Stimulated activated CD8-positive, alpha-beta memory T cell treated with anti-CD3 and anti-CD28 coated beads, Interleukin-15, amount 100 ng/mL, for 1 hour (primary cell): ENCODE measurements at places on chromosomes 12 and 14.
A peak's percentile ranks its signal among the peaks of the same experiment; 100 is the strongest.

GRCh38 chr14:101133068-101133467 is 229.5 kb upstream of the RTL1 start:
- no peak for DNase-seq

- DNase-seq, result no peak
Measured at GRCh38 chr14:51950007-51950406, 39.3 kb upstream of the RTRAF start.

DNA sequence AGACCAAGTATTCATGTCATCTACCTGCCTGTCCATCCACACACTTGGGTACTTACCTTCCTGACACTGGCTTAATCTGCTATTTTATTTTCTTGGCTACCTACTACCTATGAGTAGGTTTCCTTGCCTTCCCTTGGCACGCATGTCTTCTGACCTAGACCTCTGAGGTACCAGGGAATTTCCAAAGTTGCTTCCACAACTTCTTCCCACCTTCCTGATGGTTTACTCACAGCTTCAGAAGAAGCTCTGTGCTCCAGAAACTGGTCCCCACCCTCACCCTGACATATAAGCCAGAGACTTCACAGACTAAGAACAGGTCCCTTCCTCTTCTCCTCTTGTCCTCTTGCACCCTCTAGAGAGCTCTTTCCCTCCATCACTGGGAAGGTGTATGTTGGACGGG is 35.7 kb upstream of the DDX11 start:
- DNase-seq, result no peak

GRCh38 chr12:48827513-48828096 is 9.3 kb downstream of the CACNB3 start:
- DNase-seq, result no peak

GRCh38 chr12:81354327-81354932 is 276.6 kb downstream of the ACSS3 start:
- DNase-seq, result no peak

DNA sequence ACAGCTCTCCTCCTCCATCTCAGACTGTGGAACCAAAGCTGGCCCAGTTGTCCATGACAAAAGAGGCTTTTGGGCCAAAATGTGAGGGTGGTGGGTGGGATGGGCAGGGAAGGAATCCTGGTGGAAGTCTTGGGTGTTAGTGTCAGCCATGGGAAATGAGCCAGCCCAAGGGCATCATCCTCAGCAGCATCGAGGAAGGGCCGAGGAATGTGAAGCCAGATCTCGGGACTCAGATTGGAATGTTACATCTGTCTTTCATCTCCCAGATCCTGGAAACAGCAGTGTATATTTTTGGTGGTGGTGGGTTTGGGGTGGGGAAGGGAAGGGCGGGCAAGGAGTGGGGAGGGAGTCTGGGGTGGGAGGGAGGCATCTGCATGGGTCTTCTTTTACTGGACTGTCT is 11.8 kb upstream of the TAMALIN start:
- DNase-seq, result no peak

- no peak for DNase-seq
Measured at GRCh38 chr12:49972641-49973360, at the start of gene AQP6. AQP6 (plus strand) TSS chr12:49972947; CDS start chr12:49973174, 227 bp downstream.

GRCh38 chr14:101619484-101619883 is 58.2 kb downstream of the DIO3 start:
- DNase-seq, result no peak

DNA sequence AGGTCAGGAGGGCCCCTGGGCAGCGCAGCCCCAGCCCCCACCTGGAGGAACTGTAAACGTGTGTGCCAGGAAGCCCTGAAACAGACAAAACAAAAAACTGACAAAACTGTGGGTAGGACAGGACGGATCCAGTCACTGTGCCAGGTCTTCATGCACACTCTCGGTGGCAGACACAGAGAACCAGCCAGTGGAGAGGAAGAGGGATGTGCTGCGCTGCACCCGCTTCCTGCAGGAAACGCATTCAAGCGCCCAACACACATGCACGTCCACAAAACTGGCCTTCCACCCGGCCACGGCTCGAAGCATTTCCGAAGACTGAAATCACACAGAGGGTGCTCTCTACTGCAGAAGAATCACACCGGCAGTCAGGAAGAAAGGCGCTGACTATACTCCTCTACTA is 16.9 kb downstream of the BRF1 start:
- DNase-seq, result no peak

DNA sequence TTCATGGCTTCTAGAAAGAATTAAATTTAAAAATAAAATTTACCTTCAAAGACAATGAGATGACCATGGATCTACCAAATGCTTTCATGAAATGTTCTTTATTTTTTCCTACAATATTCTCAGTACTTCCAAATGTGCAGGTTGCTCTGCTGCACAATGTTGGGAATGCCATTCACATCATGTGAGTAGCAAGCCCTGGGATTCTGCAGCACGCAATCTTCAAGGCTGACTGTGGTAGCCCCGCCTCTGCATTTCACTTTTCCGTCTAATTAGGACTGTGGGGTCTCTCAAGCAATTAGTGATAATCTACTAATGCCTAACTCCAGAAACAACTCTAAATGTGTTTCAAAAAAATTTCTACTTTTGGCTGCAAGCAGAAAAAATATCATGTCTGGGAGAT is 13.7 kb upstream of the NTN4 start:
- no peak for DNase-seq

DNA sequence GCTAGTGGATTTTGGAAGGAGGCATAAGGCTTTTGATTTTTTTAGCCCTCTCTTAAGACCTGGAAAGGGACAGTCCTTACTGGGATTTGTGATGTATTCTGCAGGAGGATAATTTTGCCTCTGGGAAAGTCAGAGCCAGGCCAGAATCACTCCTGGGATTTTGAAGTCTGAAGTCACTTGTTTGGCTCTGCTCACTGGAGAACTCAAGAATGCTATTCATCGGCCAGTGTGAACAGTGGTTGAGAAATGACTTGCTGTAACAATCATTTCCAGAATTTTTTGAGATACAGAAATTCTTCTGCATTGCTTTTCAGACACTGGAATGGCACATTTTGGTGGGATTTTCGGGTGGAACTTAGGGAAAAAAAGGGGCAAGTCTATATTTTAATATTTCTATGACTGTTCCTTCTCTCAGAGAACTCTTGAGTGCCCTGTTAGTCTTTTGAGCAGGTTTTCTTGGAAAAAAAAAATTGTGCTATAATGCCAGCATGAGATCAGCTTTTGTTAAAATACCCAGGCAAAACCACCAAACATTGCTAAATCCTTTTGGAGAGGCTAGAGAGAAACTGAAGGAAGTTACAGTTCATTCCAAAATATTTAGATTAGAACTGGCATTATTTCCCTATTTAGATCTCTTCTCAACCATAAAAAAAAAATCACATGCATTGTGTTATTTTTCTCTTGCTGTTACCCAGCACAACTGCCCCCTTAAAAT is 26.1 kb upstream of the BHLHE41 start:
- DNase-seq, result no peak

DNA sequence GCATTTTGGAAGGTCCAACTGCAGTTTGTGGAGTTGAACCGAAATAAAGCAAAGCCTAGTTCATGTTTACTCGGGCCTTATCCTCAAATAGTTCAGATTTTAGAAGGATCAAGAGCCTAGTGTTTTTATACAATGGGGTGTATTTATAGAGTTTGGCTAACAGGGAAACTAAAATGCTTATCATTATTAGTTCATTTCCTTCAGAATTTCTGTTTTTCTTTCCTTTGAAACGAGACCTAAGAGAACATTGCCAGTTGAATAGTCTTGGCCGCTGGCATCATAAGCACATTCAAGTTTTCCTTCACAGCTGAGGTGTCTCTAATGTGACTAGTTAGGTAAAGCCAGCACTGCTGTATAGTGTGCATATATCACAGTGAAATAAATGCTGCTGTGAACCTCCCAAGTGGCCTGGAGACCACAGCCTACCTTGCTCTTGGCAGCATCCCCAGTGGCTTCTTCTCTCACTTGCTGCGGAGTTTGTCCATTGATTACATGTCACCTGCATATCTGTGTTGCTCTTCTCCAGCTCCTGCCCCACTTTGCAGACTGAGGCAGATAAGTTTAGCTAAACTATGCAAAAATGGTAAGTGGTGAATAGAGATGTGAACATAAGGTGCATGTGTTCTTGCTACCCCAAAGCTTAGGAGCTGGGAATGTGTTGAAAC is 88.8 kb downstream of the ANO6 start:
- no peak for DNase-seq

DNA sequence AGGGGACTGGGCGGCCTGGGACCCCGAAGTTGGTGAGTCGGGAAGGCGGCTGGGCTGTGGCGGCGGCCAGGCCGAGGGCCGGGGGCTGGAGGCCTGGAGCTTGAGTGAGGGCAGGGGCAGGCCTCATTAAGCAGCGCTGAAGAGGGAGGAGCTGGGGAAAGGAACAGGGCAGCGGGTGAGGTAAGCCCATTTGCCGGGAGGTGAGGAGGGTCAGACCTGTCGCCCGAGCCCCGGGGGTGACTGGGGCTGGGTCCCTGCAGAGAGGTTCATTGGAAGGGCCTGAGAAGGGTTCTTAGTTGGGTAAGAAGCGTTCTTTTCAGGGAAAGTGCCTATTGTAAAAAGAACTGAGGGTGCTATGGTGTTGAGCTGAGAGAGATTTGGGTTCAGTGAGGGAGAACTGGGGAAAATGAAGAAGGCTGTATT is 441 bp downstream of the RAB5B start:
- DNase-seq, result no peak

- DNase-seq, result no peak
Measured at GRCh38 chr14:87567618-87568295, 425.2 kb downstream of the GALC start.

DNA sequence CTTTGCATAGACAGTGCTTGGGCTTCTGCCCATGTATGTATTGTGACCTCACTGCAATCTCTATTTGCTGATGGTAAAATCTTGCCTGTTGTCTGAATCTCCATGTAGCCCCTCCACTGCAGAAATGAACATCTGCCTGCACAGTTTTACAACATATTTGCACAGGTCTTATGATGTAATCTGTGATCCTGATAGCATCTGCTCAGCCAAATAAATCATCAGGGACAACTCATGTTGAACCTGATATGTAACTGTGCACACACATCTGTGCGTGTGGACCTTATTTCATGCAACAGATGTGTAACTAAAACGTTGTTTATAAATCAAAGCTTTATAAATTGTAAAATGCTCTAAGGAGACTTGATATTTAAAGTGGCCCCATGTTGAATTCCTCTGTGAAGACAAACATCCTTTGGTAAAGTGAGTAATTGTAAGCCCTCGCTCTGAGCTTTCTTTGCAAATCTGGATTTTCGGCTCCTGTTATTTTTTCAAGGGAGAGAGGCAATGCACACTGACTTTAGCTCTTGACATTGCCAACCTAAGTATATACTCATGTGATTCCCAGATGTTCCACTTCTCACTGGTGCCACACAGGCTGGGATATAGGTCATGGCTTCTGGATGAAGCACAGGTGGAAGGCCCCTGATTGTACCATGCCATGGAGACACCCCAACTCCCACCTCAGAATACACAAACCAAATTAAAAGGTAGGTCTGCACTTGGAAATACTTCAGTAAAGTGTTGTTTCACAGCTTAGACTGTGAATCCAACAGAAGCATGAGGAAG is 371.3 kb downstream of the GRIN2B start:
- no peak for DNase-seq

- no peak for DNase-seq
Measured at GRCh38 chr12:70590549-70591226, 46.5 kb downstream of the PTPRB start.

- no peak for DNase-seq
Measured at GRCh38 chr12:116368196-116369194, 91.0 kb upstream of the MED13L start.

DNA sequence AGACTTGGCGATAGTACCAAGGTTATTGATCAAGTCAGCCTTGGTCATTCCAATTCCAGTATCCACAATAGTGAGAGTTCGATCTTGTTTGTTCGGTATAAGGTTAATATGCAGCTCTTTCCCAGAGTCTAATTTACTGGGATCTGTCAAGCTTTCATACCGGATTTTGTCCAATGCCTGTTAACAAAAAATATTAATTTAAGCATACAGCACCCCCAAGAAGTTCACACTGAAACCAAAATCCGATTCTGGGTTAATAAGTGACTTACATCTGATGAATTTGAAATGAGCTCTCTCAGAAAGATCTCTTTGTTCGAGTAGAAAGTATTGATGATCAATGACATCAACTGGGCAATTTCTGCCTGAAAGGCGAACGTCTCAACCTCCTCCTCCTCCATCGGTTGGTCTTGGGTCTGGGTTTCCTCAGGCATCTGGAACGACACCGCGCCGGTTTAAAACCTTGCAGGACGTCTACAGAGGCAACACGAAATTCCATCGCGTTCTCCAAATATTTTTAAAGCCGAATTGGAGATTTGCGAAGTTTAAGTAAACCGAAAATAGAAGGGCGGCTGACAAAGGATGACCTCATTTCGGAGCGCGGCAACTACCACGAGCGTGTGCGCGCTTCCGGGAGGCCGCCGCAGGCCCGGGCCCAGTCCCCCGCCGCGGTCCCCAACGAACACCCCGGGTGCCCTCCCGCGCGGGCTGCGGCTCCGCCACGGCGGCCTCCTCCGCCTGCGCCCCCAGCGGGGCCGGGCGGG is 716 bp downstream of the HSP90AA1 start:
- DNase-seq, result peak; percentile 19

DNA sequence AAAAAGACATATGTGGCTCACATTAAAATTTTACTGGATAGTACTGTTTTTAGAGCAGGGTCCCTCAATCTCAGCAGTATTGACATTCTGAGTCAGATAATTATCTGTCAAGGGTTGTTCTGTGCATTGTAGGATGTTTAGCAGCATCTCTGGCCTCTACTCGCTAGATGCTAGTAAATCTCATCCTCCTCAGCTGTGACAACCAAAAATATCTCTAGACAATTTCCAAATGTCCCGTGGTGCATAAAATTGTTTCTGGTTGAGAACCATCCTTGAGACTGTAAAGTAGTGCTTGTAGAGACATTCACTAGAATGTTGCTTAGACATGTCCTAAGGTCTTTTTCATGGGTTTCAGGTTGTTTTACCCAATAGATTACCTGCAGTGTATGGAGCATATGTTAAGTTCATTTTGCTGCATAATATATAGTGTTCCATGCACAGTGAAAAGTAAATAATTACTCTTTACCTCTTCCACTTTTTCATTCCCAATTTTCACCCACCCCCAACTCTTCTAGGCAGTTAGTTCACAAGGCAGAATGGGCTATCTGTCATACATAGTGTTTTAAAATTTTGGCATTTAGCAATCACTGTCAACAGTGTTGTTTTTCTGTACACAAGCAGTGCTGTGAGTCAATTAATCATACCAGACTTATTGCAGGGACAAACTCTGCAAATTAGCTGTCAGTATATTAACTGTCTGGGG is 200.2 kb upstream of the SLC38A2 start:
- DNase-seq, result no peak

DNA sequence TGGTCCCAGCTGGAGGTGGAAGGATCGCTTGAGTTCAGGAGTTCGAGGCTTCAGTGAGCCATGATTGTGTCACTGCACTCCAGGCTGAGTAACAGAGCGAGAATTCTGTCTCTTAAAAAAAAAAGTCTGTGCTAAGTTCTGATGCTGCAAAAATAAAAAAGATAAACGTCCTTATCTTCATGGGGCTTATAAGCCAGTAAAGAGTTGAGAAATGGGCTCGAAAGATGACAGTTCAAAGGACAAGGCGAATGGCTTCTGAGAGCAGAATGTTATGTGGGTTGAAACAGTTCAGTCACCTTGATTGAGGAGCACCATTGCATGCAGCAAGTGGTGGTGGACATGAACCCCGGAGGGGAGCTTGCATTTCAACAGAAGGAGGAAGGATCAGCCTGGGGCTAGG is 4.7 kb downstream of the TSPAN9 start:
- no peak for DNase-seq

- no peak for DNase-seq
Measured at GRCh38 chr14:47022721-47023120, 371.1 kb upstream of the RPL10L start.
